Stimulated activated CD8-positive, alpha-beta memory T cell treated with anti-CD3 and anti-CD28 coated beads, Interleukin-15, amount 100 ng/mL, for 1 hour (primary cell): ENCODE measurements at places on chromosomes 2 and 18.

GRCh38 chr2:9639000-9639602, 8.3 kb upstream of the YWHAQ start:
- no peak for DNase-seq

DNA sequence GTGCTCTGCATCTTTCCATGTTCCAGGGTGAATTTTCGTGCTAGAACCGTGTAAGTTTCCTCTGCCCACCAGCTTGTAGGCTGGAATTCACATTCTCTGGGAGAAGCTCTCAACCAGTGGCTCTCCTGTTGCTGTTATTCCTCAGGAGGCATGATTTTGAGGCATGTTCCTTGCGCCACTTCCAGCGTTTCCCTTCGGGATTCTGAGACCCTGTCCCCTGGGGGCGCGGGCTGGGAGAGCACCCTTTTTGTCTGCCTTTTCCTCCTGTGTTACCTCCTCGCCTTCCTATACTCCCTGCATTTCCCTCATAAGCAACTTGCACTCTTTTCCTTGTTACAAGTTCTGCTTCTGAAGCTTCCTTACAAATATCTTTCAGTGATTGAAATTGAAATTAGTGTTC, 156.4 kb downstream of the PTPRM start:
- no peak for DNase-seq

DNA sequence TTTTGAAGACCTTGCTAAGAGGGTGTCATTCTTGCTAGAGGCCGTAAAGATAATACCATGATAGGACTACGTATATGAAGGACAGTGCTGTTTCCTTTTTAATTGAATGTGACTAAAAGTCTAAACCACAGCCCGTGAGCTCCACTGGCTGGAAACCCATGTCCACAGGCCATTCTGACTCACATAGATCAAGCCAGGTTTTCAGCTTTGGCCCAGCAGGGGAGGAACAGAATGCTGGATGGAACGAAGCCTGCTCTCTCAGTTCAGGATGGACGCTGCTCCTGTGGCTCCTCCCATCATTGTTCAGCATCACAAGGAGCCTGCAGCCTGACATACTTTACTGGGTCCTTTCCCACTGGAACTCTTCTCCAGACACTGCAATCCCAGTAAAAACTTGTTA, 47.6 kb downstream of the ALPK2 start:
- no peak for DNase-seq

DNA sequence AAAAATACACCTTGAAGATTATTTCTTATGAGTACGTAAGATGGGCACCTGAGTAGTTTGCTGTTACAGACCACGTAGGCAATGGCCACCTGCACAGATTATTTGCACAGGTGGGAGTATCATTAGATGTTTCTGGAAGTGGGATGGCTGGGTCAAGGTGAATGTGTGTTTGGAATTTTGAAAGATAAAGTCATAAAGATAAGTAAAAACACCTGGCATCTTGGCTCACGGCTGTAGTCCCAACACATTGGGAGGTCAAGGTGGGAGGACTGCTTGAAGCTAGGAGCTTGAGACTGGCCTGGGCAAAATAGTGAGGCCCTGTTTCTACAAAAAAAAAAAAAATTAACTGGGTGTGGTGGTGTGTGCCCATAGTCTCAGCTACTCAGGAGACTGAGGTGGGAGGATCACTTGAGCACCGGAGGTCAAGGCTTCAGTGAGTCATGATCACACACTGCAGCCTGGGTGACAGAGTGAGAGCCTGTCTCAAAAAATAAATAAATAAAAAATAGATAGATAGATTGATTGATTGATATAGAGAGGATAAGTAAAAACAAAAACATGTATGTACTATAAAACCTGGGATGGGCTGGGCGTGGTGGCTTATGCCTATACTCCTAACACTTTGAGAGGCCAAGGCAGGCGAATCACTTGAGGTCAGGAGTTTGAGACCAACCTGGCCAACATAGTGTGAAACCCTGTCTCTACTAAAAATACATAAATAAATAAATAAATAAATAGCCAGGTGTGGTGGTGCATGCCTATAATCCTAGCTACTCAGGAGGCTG, 30.4 kb downstream of the ODC1 start:
- no peak for DNase-seq

- DNase-seq: no peak
These were observed 4.5 kb downstream of the PROM2 start for GRCh38 chr2:95278637-95279225.

- no peak for DNase-seq
These were observed 384.7 kb downstream of the PTH2R start for GRCh38 chr2:208791257-208791656.

GRCh38 chr18:48821251-48821590, 129.5 kb downstream of the SMAD7 start:
- DNase-seq: no peak

- no peak for DNase-seq
These were observed 148.7 kb downstream of the CABLES1 start for GRCh38 chr18:23283916-23284430.

GRCh38 chr18:2534906-2535305, 36.4 kb downstream of the METTL4 start:
- no peak for DNase-seq

- no peak for DNase-seq
These were observed 91.0 kb downstream of the TMEM185B start for GRCh38 chr2:120132190-120132589.

DNA sequence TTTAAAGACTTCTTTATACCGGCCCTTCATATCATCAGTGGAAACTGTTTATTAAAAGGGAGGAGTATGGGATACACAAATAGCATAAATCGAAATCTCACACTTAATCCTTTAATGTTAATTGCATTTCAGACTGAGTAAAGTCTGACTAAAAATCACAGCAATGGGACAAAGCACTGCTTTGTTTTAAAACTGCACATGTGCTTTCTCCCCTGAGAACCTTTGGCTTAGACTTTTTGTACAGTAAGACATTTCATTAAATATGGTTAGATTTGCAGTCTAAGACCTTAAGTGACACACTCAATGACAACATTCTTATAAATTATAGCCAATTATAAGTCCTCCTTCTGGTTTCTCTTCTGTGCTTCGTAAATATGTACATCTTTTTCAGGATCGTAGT, 12.5 kb downstream of the METTL21A start:
- no peak for DNase-seq

- DNase-seq: no peak
These were observed 98.0 kb downstream of the ADCYAP1 start for GRCh38 chr18:1002653-1003178.

- no peak for DNase-seq
These were observed 81.5 kb downstream of the NOL10 start for GRCh38 chr2:10608273-10608672.

DNA sequence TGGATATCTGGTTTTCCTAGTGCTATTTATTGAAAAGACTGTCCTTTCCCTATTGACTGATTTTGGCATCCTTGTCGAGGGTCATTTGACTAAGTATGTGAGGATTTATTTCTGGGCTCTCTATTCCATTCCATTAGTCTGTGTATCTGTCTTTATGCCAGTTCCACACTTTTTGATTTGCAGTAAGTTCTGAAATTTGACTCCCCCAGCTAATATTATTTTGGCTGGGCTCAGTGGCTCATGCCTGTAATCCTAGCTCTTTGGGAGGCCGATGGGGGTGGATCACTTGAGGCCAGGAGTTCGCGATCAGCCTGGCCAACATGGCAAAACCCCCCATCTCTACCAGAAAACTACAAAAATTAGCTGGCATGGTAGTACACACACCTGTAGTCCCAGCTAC, 46.8 kb upstream of the GAREM2 start:
- no peak for DNase-seq
